Fibroblast of skin of left quadriceps (primary cell): ENCODE measurements at places on chromosomes 4 and X.

GRCh38 chrX:118468122-118468521, 27.5 kb upstream of the DOCK11 start:
- DNase-seq: no peak

DNA sequence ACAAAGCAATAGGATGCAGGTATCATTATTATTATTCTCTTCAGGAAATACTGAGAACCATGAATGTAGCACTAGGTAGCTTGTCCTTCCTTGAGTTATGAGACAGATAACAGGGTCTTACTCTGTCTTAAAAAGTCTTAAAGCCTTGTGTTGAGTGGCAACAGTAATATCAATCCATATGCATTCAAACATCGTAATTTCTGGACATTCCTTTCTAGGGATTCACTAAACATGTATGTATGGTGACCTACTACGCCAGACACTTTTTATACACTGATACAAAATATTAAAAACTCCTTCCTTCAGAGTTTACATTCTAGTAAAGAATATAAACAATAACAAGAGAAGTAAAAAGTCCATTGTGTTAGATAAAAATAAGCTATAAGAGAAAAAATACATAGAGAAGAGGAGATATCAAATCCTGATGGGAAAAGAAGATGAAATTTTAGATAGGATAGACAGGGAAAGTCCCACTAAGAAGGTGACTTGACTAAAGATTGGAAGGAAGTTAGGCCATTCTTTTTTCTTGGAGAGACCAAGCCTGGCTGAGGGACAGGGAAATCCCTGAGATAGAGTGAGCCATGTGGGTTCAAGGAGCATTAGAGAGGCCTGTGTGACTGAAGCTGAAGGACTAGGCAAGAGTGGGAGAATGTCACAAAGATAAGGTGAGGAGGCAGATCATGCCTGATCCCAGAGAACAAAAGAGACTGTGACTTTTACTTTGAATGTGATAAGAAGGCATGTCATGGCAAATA, 5.0 kb upstream of the DDX60L start:
- no peak for DNase-seq

- DNase-seq: no peak
Measured at GRCh38 chr4:52850406-52851124, 11.6 kb upstream of the RASL11B start.

- DNase-seq: no peak
Measured at GRCh38 chr4:153117554-153117953, 86.7 kb upstream of the TRIM2 start.

DNA sequence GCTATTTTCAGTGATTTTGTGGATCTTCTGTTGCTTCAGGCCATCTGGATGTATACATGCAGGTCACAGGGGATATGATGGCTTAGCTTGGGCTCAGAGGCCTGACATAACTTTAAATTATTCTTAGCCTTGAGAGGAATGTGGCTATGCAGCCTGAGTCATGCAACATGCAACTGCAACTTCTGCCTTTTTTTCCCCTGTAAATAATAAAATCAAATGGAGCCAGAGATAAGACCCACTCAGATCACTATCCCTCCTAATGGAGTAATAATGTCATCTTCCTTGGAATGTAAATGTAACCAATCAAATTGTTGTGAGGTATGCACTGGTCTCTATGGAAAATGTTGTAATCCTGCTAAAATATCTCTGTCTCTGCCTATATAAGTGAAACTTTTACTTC, 54.9 kb downstream of the MAGEB17 start:
- peak; percentile 64 for DNase-seq

GRCh38 chr4:17134565-17134964, 236.1 kb upstream of the LDB2 start:
- DNase-seq: no peak

DNA sequence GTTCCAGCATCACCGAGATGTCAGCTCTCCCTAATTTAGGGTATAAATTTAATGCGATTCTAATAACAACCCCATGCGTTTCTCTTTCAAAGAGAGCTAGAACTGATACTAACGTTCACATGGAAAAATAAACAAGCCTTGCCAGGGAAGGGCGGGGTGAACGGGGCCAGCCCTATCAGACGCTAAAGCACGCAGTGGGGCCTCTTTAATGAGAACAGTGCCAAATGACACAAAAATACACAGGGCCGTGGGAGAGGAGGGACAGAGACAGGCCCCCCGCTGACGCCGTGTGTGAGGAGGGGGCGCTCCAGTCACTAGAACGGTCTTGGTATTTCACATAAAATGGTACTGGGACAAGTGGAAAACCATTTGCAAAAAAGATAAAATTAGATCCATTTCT, 21.3 kb upstream of the ADRA2C start:
- no peak for DNase-seq

GRCh38 chr4:144223661-144224060, 83.1 kb upstream of the GYPA start:
- peak; percentile 3 for DNase-seq

- DNase-seq: no peak
Measured at GRCh38 chrX:84956304-84956703, 47.4 kb upstream of the APOOL start.

- no peak for DNase-seq
Measured at GRCh38 chrX:19593690-19594089, 78.4 kb upstream of the MAP3K15 start.

- DNase-seq: no peak
Measured at GRCh38 chrX:11449613-11450012, 156.4 kb downstream of the AMELX start.

GRCh38 chrX:12434493-12434892, 296.2 kb downstream of the FRMPD4 start:
- DNase-seq: no peak

DNA sequence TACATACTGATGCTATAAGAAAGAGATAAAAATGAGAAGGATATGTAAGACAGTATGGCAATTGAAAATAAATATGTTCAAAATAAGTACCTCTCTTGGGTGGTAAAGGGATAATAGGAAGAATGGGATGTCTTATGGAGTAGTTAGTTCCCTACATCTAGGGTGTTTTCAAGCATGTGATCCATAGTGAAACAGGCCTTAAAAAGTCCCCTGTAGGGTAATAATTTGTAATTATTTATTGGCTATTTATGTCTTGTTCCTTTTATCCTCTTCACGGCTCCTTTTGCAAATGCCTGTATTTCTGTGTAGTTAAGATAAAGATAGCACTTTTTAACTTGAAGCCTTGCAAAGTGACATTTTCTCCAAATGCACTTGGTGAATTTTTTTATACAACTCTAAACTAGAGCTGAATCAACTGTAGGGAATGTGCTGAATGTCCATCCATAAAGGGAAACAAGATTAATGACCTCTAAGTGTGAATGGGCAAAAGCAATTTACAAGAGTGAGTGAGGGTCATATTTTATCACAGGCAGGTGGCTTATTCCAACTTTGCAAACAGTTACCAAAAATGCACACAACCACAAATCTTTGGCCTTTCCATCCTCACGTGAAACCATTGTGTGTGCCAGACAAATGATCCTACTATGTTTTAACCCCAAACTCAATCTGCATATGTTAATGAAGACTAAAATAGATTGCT, 299.0 kb downstream of the KCNIP4 start:
- no peak for DNase-seq

DNA sequence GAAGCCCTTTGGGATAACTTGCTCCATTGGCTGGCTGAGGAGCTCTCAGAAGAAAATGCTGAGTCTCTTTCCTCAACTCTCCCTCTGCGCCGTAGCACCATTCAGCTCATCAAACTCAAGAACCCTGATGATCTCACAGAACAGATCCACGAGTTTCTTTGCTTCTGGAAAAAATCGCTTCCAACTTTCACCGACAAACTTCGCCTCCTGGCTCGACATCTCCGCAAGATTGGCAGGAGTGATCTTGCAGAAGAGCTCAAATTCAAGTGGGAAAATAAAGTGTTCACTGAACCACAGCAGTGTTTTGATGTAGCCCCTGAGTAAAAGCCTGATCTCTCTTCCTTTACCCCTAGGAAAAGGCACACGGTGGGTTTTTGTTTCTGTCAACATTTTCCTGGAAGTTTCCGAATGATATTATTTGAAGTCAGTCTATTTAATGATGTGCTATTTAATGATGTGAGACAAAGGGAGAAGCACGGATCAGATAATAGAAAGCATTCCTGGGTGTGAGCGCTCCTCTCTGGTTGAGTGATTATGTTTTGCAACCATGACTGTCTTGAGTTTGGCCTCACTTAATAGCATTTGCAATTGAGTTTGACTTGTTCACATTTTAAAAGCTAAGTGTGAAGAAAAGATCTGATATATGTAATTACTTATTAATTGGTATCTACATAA, 62.2 kb downstream of the DTHD1 start:
- no peak for DNase-seq

GRCh38 chr4:77123411-77123810, 33.6 kb upstream of the CCNG2 start:
- no peak for DNase-seq

GRCh38 chrX:11187001-11187400, 75.9 kb downstream of the HCCS start:
- DNase-seq: no peak

DNA sequence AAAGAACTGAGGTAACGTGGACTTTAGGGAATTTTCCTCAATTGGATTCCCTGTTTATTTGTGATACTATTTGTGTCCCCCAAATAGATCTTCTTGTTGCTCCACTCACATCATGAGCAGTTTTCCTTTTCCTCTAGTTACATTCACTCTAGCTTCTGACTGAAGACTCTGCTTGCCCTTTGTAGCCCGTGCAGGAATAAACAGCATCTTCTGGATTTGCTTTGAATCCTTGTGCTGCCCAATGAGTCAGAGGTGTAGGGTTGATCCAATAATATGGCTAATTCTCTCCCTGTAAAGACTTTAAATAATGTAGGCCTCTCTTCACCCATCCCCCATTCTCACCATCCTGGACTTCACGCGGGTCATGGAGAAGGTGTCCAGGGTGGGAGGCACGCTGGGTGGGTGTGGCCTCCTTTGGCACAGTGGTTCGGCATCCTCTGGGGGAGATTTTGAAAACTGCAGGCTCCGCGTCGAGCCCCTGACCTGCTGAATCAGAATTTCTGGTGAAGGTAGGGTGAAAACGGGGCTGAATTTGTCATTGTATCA, 9.0 kb downstream of the HAND2 start:
- DNase-seq: no peak
